ENCODE measurements at places on chromosomes 12 and 14.

- DNase-seq = no peak
Measured at GRCh38 chr14:102571043-102571442, 21.4 kb upstream of the RCOR1 start.

DNA sequence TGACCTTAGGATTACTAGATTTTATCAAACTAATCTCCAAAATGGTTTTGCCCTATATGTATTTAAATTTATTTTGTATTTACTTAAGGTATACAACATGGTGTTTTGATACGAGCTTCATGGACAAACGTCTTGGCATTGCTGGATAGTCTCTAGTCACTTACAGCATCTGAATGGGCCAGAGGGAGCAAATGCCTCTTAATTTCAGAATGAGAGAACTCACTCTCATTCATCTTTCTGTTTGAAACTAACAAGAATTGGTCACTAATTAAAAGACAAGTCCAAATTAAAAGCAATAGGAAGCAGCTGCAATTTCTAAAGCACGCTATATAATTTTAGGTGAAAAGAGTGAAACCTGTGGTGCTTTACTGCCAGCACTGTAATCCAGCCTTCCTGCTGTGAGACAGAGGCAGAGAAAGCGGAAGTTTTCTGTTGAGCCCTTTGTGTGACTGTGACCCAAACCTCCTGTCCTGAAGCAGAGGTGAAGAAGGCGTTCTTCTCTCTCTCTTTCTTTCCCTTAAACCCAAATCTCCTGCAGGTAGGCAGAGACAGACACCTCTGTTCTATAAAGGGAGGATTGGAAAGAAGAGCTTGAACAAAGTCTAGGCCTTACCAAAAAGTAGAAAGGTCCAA, 184.6 kb upstream of the NAV3 start:
- no peak for DNase-seq

- peak; percentile 74 for DNase-seq
Measured at GRCh38 chr12:8493084-8493483, 20.2 kb upstream of the CLEC4D start.

- no peak for DNase-seq
Measured at GRCh38 chr12:14111230-14111865, 129.9 kb upstream of the GRIN2B start.

- no peak for DNase-seq
Measured at GRCh38 chr12:124491310-124491709, 76.1 kb downstream of the NCOR2 start.

GRCh38 chr12:120048263-120048662, 59.2 kb downstream of the BICDL1 start:
- no peak for DNase-seq

- DNase-seq = no peak
Measured at GRCh38 chr12:68998041-68998440, 65.1 kb upstream of the CPM start.

DNA sequence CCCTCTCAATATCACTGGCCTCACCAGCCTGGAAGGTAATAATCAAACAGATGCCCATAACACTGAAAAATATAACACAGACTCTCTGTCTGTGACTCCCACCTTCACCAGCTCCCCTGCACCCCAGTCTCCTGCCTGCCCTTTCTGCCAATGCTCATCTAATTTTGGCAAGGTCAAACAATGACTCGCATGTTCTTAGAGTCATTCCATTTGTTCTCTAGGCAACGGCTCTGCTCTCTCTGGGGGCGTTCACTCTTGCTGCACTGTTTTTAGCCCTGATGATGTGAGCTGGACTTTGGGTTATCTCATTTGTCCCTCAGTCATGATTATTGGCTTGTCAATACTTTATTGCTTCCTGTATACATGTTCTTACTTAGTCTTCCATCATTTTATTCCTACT, 691.8 kb downstream of the FLRT2 start:
- no peak for DNase-seq

DNA sequence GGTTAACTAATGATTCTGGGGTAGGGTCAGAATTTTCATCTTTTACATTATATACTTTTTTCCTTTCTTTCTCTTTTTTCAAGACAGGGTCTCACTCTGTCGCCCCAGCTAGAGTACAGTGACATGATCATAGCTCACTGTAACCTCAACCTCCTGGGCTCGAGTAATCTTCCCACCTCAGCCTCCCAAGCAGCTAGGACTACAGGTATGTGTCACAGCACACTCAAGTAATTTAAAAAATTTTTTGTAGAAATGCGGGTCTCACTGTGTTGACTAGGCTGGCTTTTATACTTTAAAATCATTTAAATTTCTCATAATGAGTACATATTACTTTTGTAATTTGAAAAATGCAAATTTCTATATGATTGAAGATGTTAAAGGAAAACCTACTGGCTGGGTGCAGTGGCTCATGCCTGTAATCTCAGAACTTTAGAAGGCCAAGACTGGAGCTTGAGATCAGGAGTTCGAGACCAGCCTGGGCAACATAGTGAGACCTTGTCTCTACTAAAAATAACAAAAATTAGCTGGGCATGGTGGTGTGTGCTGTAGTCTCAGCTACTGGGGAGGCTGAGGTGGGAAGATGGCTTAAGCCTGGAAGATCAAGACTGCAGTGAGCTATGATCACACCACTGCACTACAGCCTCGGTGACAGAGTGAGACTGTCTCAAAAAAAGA, 25.7 kb downstream of the R3HDM2 start:
- DNase-seq = no peak

- DNase-seq = no peak
Measured at GRCh38 chr12:90216815-90217214, 508.2 kb upstream of the ATP2B1 start.

DNA sequence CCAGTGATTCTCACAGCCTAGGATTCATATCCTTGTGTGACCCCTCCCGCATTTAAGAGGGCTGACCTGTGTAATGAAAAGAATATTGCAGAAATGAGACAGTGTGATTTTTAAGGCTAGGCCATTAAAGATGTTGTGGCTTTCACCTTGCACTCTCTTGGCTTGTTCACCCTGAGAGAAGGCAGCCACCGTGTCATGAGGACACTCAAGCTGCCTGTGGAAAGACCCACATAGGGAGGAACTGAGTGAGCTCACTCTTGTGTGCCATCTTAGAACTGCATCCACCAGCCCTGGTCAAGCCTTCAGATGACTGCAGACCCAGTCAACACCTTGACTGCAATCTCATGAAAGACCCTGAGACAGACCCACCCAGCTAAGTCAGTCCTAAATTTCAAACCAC, 46.3 kb upstream of the TMPO start:
- DNase-seq = no peak

- no peak for DNase-seq
Measured at GRCh38 chr12:65306366-65307168, 28.1 kb downstream of the MSRB3 start.

DNA sequence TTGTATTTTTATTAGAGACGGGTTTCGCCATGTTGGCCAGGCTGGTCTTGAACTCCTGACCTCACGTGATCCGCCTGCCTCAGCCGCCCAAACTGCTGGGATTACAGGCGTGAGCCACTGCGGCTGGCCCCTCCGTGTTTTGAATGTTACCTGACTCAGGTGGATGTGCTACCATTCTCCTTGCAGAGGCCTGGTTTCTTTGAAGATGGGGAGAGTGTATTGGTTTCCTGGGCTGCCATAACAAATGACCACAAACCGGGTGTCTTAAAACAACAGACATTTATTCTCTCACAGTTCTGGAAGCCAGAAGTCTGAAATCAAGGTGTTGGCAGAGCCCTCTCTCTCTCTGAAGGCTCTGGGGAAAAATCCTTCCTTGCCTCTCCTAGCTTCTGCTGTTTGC, 98.0 kb downstream of the IRF2BPL start:
- no peak for DNase-seq

Data from stimulated activated effector memory CD8-positive, alpha-beta T cell treated with anti-CD3 and anti-CD28 coated beads, Interleukin-12 subunit alpha, Interleukin-12 subunit beta, amount 100 ng/mL, for 72 hours (primary cell).